ENCODE measurements at places on chromosomes 2 and 18.

DNA sequence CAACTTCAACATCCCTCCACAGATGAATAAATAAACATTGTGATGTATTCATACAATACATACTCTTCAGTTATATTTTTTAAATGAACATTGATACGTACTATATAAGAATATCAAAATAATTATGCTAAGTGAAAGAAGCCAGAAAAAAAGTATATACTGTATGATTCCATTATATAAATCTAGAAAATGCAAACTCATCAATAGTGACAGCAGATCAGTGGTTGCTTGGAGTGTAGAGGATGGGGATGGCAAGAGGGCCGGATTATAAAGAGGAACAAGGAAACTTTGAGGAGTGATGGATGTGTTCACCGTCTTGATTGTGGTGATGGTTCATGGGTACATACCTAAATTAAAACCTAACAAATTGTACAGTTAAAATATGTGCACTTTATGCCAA, 3.0 kb upstream of the TTC27 start:
- no peak for DNase-seq

- no peak for DNase-seq
Measured at GRCh38 chr2:241999184-241999583, 129.7 kb downstream of the RTP5 start.

DNA sequence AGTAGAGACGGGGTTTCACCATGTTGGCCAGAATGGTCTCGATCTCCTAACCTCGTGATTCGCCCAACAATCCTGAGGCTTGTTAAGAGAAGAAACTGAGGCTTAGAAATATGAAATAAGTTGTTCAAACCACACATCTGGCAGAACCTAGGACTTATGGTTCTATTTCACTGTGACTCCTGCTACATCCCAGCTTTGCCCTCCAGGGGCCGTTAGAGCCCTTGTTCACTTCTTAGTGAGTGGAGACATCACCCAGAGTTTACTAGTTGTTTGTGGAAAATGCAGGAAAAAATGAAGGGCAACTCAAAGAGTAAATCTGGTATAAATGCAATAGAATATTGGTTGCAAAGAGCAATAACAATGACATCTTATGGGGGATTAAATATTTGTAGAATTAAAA, 43.9 kb downstream of the MARCHF4 start:
- DNase-seq, result peak; percentile 61

- DNase-seq, result peak; percentile 16
Measured at GRCh38 chr2:56077359-56077915, 106.4 kb upstream of the CCDC85A start.

Measured in cardiac fibroblast (primary cell).